ENCODE measurements at places on chromosomes 6 and 20. TPM values are rescaled to one million over a fixed set of nuclear protein-coding genes. Genes with fewer than 3 reads are reported as not detected.

Gene MTO1
- total RNA-seq = 9.2 TPM

Gene SERPINB1
- 55.7 TPM for total RNA-seq

Gene KDM1B
- 7.5 TPM for total RNA-seq

Gene CCN5
- 40.4 TPM for total RNA-seq

Gene CTCFL
- total RNA-seq = not detected

Gene MPIG6B
- not detected for total RNA-seq

Gene WFDC10B
- not detected for total RNA-seq

Gene COL12A1
- 6.4 TPM for total RNA-seq

Gene F13A1
- not detected for total RNA-seq

Gene OR2H2
- total RNA-seq = not detected

Gene ADAM33
- not detected for total RNA-seq

Data from A549 treated with ZK216348 at 1 μM for 4 hours (cell line).